ENCODE measurements at places on chromosomes 6 and 20.
A peak's percentile ranks its signal among the peaks of the same experiment; 100 is the strongest.

DNA sequence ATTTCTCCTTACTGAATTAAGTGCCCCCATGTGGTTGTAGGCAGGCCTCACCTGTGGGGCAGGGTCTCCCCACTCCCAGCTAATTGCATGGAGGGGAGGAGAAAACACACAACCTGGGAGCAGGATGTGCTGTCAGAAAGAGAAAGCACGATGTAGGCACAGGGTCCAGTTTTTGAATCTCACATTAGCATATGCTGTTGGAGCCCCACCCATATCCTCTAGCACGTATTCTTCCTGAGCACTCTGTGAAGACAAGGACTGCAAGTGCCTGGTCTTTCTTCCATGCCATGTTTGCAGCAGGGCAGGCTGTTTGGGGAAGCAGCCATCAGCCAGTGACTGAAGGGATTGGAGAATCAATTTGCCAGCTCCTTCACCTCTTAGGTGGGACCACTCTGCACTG is 108.2 kb downstream of the CFAP61 start:
- DNase-seq = no peak

- DNase-seq = no peak
These were observed 20.6 kb upstream of the QKI start for GRCh38 chr6:163393923-163394322.

DNA sequence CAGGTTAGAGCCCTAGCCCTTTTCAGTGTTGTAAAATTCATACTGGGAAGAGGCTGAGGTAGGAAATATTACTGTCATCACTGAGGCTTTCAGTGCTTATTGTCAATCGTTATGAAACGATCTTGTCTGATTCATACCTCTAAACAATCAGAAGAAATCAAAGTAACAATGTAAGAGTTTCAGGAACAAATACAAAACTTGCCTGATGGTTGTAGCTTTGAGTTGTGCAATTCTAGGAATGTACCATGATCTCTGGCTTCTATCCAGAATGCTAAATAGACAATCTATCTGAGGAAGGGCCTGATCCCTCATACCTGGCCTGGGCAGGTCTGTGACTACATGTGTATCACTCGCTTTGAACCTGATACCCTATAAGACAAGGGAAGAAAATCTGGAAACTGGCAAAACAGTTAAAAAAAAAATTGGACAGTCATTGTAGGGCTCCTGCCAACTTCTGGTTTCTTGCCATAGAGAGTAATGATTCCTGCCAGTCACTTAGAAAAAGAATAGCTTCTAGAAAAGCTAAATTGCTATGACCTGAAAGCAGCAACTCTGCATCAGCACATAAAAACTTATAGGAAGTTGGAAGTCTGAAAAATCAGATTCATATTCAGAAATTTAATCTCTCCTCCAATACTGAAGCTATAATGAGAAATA is 234.7 kb downstream of the BTBD9 start:
- DNase-seq = no peak

DNA sequence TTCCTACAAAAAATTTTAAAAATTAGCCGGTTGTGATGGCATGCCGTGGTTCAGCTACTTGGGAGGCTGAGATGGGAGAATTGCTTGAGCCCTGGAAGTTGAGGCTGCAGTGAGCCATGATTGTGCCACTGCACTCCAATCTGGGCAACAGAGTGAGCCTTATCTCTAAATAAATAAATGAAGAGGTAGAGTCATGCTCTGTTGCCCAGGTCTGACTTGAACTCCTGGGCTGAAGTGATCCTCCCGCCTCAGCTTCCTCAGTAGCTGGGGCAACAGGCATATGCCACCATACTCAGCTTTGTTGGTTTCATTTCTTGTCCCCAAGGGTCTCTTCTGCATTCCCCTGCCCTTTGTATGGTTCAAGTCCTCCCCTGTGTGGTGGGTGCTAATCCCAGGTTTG is 17.0 kb downstream of the HSPA1B start:
- no peak for DNase-seq

DNA sequence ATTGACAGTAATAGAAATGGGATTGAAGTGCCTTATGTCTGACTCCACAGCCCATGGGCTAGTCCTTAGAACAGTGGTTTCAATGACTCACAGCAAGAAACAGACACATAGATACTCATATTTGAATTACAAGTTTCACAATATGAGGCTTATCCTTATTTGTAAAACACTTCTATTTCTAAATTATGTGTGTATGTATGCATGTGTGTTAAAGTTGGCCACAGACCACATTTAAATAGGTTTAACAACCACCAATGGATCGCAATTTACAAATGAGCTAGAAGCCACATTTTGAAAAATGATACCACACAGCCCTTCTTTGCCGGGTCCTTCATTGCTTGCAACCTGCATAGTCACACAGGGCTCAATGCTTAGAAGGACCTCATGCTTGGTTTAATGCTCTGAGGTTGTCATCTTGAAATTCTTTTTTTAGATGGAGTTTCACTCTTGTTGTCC is 157.8 kb upstream of the PREP start:
- no peak for DNase-seq

- no peak for DNase-seq
These were observed at the start of gene FNDC1 for GRCh38 chr6:159169193-159169555. TSS of gene FNDC1 (plus strand) at chr6:159169400. CDS start at chr6:159169597, 197 bp downstream.

DNA sequence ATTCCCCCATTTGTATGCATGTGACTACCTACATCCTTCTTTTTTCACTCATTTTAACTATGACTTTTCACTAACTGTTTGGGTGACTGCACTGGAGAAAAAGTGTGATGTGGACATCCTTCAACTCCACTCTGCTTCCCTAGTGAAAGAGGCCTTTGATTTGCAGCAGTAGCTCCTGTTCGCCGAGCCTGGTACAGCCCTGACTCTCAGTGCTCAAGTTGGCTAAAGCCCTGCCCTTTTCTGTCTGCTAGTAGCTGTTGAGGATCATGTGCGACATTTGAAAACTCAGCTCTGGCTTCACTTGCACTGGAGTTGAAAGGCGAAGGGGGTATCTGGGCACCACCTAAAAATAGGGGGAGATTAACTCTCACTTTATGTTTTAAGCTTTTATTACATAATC is 42.1 kb downstream of the DAAM2 start:
- peak; percentile 36 for DNase-seq

- DNase-seq = no peak
These were observed 120.4 kb downstream of the BCAS1 start for GRCh38 chr20:53950031-53950430.

DNA sequence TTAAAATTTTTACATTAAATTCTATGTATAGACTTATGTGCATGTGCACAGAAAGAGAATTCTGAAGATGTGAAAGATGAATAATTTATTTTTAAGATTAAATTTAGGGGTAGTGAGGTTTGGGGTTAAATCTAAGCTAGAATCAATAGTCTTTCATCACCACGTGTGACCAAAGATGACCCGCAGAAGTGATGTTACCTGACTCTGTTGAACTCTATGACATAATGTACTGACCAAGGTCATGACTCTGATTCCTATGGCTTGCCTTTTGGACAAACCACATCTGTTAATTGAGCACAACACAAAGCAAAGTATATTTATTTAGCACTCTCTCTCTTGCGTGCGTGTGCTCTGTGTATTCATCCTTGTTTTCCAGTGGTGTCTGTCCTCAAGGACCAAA is 150.6 kb downstream of the BACH2 start:
- no peak for DNase-seq

GRCh38 chr6:43290905-43291355 is 7.1 kb upstream of the SLC22A7 start:
- no peak for DNase-seq

DNA sequence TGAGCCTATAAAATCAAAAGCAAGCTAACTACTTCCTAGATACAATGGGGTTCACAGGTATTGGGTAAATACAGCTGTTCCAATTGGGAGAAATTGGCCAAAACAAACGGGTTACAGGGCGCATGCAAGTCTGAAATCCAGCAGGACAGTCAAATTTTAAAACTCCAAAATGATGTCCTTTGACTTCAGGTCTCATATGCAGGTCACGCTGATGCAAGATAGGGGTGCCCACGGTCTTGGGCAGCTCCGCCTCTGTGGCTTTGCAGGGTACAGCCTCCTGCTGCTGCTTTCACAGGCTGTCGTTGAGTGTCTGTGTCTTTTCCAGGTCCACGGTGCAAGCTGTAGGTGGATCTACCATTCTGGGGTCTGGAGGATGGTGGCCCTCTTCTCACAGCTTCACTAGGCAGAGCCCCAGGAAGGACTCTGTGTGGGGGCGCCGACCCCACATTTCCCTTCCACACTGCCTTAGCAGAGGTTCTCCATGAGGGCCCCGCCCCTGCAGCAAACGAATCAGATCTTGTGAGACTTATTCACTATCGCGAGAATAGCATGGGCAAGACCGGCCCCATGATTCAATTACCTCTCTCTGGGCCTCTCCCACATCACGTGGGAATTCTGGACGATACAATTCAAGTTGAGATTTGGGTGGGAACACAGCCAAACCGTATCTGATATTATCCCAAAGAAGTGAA is 11.9 kb upstream of the SMIM29 start:
- DNase-seq = no peak

DNA sequence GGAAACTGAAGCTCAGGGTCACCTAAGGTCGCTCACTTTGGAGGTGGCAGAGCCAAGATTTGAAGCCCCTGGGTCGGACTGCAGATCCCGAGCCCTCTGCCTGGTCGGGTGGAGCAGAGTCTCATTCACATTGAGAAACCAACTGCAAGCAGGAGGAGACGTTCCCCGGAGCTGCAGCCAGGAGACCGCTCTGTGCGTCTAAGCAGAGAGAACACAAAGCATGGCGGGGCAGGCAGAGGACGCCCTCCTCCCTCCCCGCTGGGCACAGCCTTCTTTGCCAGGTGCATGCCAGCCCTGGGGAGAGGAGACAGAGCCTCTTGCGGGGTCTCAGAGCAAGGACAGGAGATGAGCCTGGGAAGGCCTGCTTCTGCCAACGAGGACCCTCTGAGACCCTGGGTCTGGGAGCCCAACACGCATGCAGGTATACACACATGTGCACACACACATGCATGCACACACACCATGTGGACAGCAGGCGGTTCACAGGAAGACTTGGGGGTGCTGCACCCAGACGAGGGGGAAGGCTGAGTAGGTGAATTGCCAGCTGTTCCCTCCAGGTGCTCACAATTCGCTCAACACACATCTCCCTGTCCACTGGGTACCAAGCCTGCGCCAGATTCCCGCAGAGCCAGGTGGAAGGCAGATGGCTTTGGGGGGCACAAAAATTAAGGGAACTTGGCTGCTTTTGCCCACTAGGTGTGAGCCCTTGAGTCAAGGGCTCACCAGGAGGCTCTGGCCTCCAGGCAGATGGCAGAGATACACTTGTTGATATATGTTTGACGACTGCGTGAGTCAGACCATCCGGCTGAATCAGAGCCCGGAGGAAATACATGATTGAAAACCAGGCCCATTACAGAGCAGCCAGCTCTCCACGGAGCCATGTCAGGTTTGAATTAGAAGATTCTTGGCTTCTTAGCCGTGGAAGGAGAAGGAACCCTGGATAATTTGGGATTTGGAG is 5.5 kb upstream of the NTSR1 start:
- DNase-seq = no peak

- no peak for DNase-seq
These were observed 2.8 kb upstream of the KCNQ2 start for GRCh38 chr20:63475209-63475608.

- no peak for DNase-seq
These were observed 32.8 kb downstream of the PSMB9 start for GRCh38 chr6:32886681-32887383.

- no peak for DNase-seq
These were observed 17.0 kb upstream of the ADGRF4 start for GRCh38 chr6:47681201-47681990.
